Cortex of kidney (tissue), 1 donor: ENCODE measurements at places on chromosomes 16 and 17.

DNA sequence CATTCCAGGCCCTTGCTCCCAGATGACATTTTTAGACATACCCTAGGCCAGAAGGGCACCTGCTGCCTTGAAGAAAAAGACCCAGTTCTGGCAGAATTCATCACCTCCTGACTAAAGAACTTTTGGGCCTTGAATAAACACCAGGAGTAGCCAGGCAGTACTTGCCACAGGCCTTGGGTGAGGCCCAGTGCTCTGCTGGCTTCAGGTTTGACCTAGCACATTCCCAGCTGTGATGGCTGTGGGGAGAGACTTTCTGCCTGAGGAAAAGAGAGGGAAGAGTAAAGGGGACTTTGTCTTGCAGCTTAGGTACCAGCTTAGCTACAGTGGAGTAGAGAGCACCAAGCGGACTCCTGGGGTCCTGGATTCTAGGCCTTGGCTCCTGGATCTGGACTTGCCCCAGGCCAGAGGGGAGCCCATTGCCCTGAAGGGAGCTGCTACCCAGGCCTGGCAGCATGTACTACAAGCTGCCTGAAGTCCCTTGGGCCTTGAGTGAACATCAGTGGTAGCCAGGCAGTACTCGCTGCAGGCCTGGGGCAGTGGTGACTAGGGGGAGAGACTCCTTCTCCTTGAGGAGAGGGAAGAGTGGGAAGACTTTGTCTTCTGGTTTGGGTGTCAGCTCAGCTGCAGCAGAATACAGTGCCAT, 44.3 kb downstream of the ABCA8 start:
- no peak for DNase-seq

GRCh38 chr16:67865318-67865717, 7.5 kb upstream of the EDC4 start:
- no peak for DNase-seq

- DNase-seq, result no peak
Measured at GRCh38 chr17:64003526-64004121, 5.5 kb downstream of the PRR29 start.

DNA sequence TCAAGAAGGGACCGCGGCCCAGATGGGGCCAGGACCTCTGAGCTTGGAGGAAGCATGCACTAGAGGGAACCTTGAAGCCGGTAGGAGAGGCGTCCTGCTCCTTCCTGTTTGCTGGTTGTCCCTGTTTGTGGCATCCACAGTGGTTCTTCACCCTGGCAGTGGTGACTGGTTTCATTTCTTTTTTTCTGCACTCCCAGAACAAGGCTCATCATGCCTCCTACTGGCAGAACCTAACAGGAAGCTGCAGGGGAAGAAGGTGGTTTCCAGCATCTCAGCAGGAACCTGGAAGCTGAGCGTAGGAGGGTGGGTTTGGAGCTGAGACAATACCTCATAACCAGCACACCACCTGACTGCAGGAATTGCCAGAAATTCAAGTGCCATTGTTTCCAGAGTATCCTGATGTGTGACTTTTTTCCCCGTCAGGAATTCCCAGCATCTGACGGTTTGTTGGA, 5.8 kb downstream of the TMEM231 start:
- DNase-seq, result no peak

DNA sequence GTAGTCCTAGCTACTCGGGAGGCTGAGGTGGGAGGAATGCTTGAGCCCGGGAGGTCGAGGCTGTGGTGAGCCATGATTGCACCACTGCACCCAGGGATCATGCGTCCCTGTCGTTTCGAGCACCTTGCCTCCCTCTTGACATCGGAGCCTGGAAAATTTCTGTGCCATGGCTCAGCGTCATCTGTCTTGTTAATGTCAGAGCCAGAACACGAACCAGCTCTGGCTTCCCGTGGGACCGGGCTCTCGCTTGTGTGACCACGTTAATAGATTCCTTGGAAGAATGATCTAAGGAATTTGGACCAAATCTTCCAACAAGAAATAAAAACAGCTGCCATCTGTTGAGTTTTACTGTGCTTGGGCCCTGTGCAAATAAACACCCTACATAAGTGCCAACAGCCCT, 117.7 kb downstream of the ABCC1 start:
- DNase-seq, result no peak

DNA sequence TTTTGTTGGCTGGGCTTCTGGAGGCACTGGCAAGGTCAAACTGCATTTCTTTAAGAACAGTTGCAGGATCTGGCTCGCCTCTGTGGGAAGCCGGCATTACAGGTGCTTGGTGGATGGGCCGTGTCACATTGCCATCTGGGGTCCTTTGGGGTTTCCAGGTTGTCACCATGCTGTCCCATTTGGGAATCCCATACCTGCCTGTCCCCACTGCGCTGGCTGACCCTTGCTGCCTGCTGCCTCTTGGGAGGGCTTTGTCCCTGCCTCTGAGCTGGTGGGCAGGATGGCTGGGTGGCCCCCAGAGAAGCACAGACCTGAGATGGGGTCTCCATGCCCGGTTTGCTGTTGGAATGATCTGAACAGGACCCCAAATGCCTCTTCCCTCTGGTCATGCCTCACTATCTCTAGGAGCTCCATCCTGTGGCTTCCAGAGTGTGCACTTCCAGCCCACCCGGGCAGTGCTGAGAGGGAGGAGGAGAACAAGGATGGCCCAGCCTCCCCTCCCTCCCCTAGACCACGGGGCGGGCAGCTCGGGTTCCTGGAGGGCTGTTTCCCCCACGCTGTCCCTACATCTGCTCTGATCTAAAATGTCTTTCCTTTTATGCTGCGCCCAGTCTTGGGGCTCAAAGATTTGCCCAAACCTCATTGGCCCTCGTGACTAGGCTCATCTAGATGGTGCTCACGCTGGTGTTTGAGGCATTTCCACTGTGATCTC, 28.0 kb downstream of the OR1D5 start:
- no peak for DNase-seq

- no peak for DNase-seq
Measured at GRCh38 chr17:73624496-73624988, 19.7 kb downstream of the SDK2 start.

- no peak for DNase-seq
Measured at GRCh38 chr17:33322063-33322462, 29.0 kb upstream of the ASIC2 start.

- no peak for DNase-seq
Measured at GRCh38 chr17:44967907-44968224, 237 bp downstream of the C1QL1 start.

DNA sequence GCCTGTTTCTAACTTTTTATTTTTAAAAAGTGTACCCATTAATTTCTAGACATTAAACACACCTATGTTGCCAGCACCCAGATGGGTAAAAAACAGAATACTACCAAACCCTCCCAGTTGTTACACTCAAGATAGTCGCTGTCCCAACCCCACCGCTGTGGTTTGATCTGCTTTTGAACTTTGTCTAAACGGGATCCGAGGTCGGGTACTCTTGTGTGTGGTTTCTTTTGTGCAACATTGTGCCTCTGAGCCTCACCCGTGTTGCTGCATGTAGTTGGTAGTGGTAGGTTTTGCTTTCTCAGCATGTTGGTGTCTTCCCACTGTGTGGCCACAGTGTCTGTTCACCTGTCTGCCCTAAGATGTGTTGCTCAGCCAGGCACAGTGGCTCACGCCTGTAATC, 4.3 kb downstream of the KLHL36 start:
- no peak for DNase-seq

DNA sequence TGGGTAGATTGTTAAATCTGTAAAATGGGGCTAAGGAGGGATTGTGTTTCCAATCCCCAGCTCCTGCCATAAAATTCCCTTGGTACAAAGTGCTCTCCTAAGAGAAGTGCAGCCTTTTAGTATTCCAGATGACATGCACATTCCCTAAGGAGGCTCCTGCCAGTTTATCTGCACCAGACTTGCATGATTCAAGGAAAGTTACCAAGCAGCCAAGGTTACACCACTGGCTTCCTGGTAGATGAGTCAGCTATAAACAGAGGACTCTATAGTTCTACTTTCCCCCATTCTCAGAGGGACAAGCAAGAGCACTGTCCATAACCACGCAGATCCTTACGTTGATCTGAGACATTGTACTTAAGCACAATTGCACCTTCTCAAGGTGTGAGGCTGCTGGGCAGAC, 1.9 kb downstream of the CALB2 start:
- no peak for DNase-seq

DNA sequence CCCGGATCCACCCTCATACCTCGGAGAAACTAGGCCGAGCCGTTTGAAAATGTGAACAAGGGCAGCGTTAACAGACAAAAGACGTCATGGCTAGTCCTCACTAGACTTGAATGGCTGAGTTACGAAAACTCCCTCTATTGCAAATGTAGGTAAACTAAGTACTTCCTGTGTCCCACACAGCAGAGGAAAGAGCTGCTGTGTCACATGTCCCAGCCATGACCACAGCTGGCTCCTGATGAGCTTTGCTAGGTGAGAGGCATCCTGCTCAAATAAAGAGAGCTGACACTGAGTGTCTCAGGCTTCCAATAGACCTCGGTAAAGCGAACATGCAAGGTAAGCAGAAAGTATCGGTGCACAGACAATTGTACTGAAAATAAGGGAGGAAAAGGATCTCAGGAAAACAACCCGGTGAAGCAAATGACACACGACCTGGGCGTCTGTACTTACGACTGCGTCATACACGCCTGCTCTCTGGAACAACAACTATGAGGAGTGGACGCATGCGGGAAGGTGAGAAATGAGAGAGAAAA, 26.0 kb downstream of the TMEM204 start:
- no peak for DNase-seq

DNA sequence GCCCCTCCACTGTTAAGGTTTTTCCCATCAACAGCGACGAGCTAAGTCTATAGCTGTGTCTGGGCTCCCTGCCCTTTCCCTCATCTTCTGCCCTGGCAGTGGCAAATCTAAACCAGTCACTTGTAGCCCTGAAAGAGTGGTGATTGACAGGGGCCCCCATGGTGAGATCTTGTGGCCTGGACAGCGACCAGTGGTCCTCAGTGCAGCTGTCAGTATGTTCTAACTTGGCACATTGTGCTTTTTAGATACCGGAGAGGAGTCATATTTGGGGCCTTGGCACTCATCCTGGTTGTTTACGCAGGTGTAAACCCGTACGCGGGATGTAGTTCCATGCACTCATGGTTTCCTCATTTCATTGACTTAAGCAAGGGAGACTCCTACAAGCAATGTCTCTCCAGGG, 57.5 kb upstream of the ARHGAP44 start:
- DNase-seq, result no peak

- no peak for DNase-seq
Measured at GRCh38 chr16:9203956-9204355, 112.5 kb downstream of the HAPSTR1 start.

DNA sequence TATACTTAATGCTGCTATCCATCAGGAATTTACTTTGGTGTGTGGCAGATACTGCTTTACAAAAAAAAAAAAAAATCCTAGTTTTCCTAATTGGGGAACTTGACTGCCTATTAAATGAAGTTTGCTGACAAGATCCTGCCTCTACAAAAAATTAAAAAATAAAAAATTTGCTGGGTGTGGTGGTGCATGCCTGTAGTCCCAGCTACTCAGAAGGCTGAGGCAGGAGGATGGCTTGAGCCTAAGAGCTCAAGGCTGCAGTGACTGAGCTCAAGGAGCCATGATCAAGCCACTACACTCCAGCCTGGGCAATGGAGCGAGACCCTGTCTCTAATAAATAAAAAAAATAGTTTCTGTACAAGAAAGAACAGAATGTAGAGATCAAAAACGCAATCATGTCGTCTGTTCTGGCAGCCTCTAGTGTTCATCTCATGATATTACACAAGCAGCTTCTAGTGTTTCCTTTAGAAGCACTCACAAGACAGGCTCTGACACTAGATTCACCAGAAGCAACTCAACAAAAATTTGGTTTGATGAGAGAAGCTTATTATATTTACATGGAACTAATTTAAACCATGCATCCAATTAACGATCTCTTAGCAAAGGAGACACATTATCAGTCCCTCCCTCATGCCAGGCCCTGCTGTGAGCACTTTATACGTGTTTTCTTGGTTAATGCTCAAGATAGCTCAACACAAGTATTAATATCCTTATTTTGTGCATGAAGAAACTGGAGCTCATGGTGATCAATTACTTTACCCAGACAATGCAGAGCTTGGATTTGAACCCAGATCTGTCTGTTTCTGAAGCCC, 6.8 kb upstream of the KRTAP17-1 start:
- DNase-seq, result no peak

DNA sequence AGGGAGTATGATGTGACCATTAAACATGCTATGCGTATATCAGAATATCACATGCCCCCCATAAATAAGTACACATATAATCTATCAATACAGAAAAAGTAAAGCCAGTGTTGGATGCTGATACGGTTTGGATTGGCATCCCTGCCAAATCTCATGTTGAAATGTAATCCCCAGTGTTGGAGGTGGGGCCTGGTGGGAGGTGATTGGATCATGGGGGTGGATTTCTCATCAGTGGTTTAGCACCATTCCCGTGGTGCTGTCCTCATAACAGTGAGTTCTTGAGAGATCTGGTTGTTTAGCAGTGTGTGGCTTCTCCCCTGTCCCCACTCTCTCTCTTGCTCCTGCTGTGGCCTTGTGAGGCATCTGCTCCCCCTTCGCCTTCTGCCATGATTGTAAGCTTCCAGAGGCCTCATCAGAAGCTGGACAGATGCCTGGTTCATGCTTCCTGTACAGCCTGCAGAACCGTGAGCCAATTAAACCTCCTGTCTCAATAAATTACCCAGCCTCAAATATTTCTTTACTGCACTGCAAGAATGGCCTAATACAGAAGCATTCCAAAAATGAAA, 88.9 kb downstream of the AATF start:
- no peak for DNase-seq

DNA sequence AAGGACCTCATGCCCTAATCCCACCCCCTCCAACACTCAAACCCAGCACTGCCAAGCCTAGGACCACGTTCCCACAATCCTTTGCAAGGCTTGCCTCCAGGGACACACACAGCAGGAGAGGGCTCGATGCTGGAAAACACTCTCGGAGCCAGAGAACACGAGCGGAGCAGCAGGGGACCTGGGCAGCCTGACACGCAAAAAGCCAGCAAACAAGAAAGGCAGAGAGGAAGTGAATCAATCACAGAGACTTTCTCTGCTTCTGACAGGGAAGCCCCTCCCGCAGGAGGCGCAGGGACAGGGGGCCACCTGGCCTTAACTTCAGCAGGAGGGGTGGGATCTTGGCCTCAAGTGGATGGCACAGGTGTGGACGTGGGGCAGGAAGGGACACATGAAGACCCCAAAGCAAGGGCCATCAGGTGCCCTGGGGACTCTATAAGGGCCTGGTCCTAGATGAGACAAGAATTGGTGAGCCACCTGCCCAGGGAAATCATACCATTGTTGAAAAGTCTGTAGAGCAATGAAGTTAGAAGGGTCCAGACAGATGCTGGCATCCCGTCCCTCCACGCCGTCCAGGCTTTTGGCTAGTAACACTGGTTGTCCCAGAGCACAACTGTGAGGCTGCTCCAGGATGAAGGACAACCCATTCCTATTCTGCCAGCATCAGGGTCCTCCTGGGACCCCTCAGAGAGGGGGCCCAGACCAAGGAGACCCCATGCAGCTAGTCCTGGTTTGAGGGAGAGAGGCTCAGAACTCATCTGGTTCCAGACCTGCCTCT, 2.2 kb downstream of the SDK2 start:
- DNase-seq, result no peak

- DNase-seq, result no peak
Measured at GRCh38 chr17:385178-385835, 32.7 kb upstream of the RPH3AL start.

GRCh38 chr17:21376759-21377690, 868 bp downstream of the KCNJ12 start:
- no peak for DNase-seq
